Ecto neural progenitor cell (in vitro differentiated cells): ENCODE measurements at places on chromosomes 1 and 21.
A peak's percentile ranks its signal among the peaks of the same experiment; 100 is the strongest.

- DNase-seq: no peak
These were observed 1.1 kb downstream of the KCNE2 start for GRCh38 chr21:34364921-34365320.

DNA sequence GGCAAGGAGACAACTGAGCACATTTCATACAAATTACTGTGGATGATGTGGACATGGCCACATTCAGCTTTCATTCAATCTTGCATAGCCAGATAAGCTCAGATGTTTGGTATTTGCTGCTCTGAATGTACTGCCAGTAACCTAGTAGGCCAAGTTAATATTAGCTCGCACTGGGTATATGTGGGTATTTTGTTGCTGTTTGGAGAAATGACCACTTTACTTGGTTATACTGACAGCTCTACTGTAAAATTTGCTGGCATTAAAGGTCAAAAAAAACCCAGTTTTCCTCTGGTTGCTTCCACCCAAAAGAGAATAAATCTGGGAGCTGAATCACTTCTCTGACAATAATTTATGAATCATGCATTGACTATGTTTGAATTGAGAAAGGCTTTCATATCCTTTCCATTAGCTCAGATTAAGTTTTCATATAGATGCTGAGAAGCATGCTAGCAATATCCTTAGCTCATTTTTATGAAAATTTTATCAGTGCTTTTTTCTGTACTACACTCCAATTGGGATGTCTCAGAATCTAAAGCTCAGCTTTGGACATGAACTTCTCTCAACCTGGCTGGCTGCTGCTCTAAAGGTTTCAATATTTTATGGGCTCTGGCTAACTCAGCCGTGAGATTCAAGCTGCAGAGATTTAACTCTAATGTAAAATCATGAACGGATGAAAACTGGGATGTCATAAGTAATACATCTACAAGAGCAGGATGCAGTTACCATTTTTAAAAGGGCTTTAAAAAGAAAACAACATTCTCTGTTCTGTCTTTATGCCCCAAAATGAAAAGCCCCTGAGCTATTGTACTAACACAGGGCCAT lies 330.0 kb downstream of the BARHL2 start:
- DNase-seq: no peak

- no peak for DNase-seq
These were observed 7.8 kb upstream of the MEF2D start for GRCh38 chr1:156508205-156508954.

DNA sequence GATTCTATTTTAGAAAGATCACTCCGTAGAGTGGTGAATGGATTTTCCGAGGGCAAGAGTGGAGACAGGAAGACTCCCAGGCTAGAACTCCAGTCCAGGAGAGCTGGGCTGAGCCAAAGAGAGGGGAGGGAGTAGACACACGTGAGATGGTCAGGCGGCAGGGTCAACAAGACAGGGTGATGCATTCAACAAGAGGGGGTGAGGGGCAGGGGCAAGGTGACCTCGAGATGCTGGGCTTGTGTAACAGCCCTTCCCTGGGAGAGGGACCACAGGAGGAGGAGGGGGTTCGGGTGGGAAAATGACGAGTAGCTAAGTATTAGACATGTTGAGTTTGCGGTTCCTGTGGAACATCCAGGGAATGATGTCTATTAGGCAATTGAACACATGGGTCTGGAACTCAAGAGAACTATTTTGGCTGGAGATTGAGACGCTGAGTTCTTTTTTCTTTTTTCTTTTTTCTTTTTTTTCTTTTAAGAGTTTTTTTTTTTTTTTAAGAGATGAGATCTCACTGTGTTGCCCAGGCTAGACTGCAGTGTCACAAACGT lies 13.3 kb downstream of the RSPO1 start:
- no peak for DNase-seq

GRCh38 chr1:115255154-115255553 lies 82.9 kb downstream of the NGF start:
- DNase-seq: no peak

GRCh38 chr1:157652859-157653493 lies 47.6 kb downstream of the FCRL3 start:
- no peak for DNase-seq

GRCh38 chr21:35827004-35827403 lies 233.3 kb downstream of the SETD4 start:
- DNase-seq: no peak

GRCh38 chr21:28798798-28799197 lies 193.9 kb downstream of the LTN1 start:
- DNase-seq: no peak

DNA sequence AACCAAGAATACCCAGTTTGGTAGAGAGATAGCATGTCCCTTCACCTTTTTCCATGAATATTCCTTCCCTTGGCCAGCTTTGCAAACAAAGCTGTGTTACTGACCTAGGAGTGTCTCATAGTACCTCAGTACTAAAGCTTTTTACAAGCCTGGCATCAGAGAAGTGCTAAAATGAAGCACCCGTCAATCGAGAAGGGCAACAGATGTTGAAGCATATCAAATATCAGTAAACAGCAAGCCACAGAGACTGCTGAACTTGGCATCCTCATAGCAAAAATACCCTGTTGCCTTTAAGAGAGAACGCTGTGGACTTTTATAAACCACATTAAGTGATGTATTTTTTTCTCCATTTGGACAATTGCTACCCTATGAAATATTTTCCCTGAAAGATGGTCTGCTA lies 128.6 kb upstream of the HOOK1 start:
- DNase-seq: no peak

- no peak for DNase-seq
These were observed 373.1 kb upstream of the CXADR start for GRCh38 chr21:17139696-17140095.

DNA sequence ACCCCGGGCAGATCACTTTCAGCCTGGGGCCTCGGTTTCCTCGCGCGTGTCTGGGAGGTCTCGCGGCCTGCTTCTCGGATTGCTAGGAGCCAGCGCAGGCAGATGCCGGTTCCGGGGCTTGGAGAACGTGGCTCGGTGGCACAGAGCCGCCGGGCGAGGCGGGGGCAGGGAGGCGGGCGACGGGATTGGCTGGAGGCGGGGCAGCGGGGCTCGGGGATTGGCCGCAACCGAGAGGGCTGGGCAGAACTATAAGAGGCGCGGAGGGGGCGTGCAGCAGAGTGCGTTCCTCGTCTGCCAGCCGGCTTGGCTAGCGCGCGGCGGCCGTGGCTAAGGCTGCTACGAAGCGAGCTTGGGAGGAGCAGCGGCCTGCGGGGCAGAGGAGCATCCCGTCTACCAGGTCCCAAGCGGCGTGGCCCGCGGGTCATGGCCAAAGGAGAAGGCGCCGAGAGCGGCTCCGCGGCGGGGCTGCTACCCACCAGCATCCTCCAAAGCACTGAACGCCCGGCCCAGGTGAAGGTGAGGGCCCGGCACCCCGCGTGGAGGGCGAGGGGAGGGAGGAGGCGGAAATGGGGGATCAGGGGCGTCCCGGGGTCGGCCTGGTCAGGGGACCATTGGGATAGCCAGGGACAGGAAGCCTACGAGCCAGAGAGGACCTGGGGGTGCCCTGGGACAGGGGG lies at the start of gene MFSD2A:
Gene MFSD2A (plus strand): TSS at position 276 of the 677 bp plus-strand sequence. CDS start 148 bp downstream, at position 424.
- DNase-seq: peak; percentile 95

GRCh38 chr1:188822248-188822647 lies 1655.4 kb downstream of the BRINP3 start:
- no peak for DNase-seq

GRCh38 chr1:43772978-43773377 lies 65.6 kb downstream of the ST3GAL3 start:
- DNase-seq: no peak

GRCh38 chr21:35885942-35886541 lies 174.3 kb downstream of the SETD4 start:
- no peak for DNase-seq

- no peak for DNase-seq
These were observed 3.0 kb upstream of the MACO1 start for GRCh38 chr1:25427696-25428095.

DNA sequence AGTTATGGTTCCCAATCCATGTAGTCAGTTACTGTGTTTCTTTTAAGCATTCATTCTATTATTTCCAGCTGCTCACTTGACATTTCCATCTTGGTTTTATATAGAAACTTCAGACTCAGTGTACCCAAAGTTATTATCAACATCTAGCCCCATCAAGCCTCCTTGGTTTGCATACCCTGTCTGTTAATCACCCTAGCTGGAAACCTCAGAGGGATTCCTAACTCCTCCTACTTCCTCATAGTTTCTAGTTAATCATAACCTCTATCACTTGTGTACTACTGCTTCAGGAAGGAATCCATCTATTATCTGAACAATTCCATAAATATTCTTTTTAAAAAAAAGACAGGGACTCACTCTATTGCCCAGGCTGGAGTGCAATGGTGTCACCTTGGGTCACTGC lies 293.3 kb downstream of the SDCCAG8 start:
- DNase-seq: no peak
